Esophagus mucosa (tissue), 1 donor: ENCODE measurements at places on chromosomes 2 and 18.

- no peak for ATAC-seq
Measured at GRCh38 chr2:729376-729861, 52.2 kb upstream of the TMEM18 start.

DNA sequence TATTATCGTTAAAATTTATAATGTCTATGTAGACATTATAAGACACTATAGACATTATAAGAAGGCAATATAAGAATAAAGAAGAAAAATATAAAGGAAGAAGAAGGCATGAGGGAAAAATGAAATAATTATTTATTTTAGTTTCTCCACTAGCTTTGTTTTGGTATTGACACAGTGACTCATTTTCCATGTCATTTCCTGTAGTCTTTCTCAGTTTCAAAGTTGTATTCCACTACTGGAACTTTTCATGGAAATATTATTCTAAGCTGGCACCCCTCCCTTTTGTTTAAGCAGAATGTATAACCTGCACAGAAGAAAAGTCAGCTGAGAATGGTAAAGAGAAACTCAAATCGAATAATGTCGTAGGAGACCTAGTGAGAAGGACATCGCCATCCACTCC lies 234.2 kb upstream of the NETO1 start:
- ATAC-seq: no peak

GRCh38 chr2:113922335-113922734 lies 32.4 kb downstream of the ACTR3 start:
- ATAC-seq: no peak

GRCh38 chr18:24559526-24559925 lies 99.1 kb downstream of the HRH4 start:
- ATAC-seq: no peak

DNA sequence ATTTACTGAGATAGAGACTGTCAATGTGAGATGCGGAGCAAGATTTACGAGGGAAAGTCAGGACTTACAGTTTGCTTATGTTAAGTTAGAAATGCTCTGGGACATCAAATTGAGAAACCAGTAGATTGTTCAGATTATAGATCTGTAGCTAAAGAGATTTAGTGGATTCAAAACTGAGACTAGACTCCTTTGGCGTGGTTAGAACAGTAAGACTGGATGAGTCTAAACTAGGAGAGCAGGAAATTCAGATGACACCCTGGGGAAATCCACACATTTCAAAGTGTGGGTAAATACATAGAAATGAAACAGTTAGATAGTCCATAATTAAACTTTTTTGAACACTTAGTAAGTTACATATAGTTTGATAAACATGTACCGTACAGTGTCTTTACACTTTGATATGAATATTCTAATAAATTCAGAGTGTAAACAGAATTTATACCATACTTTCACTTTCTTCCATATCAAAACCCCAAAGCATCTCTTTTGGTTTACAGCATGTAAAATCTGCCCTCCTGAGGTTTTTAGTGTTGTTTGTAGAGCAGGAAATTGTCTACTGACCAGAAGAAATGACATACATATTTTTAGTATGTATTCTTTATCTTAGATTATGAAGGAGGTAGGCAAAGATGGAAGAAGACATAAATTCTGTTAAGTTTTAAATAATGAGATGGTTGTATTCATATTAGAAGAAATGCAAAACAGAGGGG lies 231.5 kb downstream of the NYAP2 start:
- no peak for ATAC-seq
